Panc1 (cell line): ENCODE measurements at places on chromosomes 2 and 18. TPM values are rescaled to one million over a fixed set of nuclear protein-coding genes. Genes with fewer than 3 reads are reported as not detected.
A peak's percentile ranks its signal among the peaks of the same experiment; 100 is the strongest.

DNA sequence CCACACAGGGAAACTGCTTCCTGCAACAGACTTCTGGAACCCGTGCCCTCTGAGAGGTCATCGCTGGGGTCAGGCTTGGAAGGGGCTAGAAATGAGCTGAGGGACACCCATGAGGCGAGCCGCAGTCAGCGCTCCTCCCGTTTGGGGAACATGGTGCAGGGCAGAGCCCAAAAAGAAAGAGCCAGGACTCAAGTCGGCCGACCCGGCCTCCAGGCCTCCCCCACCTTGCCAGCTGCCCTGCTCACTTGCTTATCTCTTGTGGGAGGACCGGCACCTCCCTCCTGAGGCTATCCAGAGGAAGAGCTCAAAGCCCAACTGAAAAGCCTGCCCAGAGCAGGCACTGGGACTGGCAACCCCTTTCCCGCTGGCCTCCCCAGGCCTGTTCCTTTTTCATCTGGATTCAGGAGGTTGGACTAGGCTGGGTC lies 43.6 kb downstream of the SCTR start:
- no peak for DNase-seq

DNA sequence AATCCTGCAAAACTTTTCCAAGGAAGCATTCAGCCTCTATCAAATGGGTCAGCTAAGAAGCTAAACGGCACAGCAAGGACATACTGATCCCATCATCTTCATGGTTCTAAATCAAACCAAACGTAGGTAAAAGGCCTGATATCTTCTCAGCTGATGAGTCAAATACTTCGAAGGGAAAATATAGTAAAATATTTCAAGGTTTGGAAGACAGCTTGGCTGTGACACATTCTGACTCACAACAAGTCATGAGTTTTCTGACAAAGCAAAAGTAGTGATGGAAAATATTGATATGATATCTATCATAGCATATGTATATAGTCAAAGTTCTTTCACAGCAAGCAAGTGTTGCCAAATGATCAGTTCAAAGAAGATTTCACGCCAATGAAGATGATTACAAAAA lies 31.5 kb downstream of the DOCK10 start:
- peak; percentile 48 for DNase-seq

- no peak for DNase-seq
Measured at GRCh38 chr2:7011356-7012083, 94.3 kb downstream of the RNF144A start.

GRCh38 chr18:5146093-5146492 lies 51.0 kb downstream of the AKAIN1 start:
- no peak for DNase-seq

- DNase-seq, result no peak
Measured at GRCh38 chr2:124315221-124315880, 290.3 kb downstream of the CNTNAP5 start.

- no peak for DNase-seq
Measured at GRCh38 chr2:160515120-160515519, 21.5 kb upstream of the RBMS1 start.

- no peak for DNase-seq
Measured at GRCh38 chr2:239073270-239073669, 225.4 kb downstream of the TWIST2 start.

GRCh38 chr2:121626777-121627524 lies 22.3 kb downstream of the CLASP1 start:
- no peak for DNase-seq

The OTOS gene
- not detected for total RNA-seq

The ST8SIA5 gene
- total RNA-seq, result 0.15 TPM

The C1QL2 gene
- total RNA-seq, result not detected

The CASP10 gene
- total RNA-seq, result 0.87 TPM
